ENCODE measurements at places on chromosomes 12 and 14. TPM values are rescaled to one million over a fixed set of nuclear protein-coding genes. Genes with fewer than 3 reads are reported as not detected.

The CLEC2B gene
- total RNA-seq: 2.1 TPM

The FOXM1 gene
- total RNA-seq: 2.5 TPM

The TEX22 gene
- 0.46 TPM for total RNA-seq

The SLC25A47 gene
- total RNA-seq: not detected

The MRPL42 gene
- total RNA-seq: 63.0 TPM

The CD27 gene
- total RNA-seq: 0.46 TPM

The KRT80 gene
- not detected for total RNA-seq

The GATC gene
- 35.1 TPM for total RNA-seq

Measured in diencephalon (tissue), 1 donor.